ENCODE measurements at places on chromosomes 2 and 18.

GRCh38 chr2:9347411-9347881, 75.9 kb downstream of the ITGB1BP1 start:
- no peak for DNase-seq

DNA sequence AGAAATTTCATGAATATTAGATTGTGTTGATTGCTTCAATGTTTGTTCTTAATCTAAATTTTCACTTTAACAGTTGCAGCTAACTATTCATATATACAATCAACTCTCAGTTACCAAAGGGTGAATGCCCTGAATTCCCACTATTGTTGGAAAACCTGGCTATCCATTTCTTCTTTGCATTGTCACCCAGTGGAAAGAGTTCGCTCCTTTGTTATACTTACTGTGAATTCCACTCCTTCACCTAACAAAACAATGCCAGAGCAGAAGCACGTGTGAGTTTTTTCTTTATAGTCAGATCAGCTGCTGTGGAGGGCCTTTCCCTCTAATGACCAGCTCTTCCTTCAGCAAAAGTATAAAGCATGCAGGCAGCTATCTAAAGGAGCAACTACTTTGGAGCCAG, 409.2 kb upstream of the NRP2 start:
- no peak for DNase-seq

- no peak for DNase-seq
These were observed 82.1 kb upstream of the POMC start for GRCh38 chr2:25250331-25251070.

GRCh38 chr2:109648041-109648527, 33.9 kb downstream of the SOWAHC start:
- no peak for DNase-seq

GRCh38 chr2:141957827-141958450, 172.9 kb downstream of the LRP1B start:
- no peak for DNase-seq

- no peak for DNase-seq
These were observed 65.5 kb upstream of the HK2 start for GRCh38 chr2:74768401-74768914.

- no peak for DNase-seq
These were observed 372.6 kb downstream of the RPRM start for GRCh38 chr2:153105829-153106578.

GRCh38 chr18:63395503-63395902, 26.8 kb downstream of the VPS4B start:
- no peak for DNase-seq

GRCh38 chr2:173553593-173553992, 198.9 kb downstream of the CDCA7 start:
- DNase-seq = no peak

DNA sequence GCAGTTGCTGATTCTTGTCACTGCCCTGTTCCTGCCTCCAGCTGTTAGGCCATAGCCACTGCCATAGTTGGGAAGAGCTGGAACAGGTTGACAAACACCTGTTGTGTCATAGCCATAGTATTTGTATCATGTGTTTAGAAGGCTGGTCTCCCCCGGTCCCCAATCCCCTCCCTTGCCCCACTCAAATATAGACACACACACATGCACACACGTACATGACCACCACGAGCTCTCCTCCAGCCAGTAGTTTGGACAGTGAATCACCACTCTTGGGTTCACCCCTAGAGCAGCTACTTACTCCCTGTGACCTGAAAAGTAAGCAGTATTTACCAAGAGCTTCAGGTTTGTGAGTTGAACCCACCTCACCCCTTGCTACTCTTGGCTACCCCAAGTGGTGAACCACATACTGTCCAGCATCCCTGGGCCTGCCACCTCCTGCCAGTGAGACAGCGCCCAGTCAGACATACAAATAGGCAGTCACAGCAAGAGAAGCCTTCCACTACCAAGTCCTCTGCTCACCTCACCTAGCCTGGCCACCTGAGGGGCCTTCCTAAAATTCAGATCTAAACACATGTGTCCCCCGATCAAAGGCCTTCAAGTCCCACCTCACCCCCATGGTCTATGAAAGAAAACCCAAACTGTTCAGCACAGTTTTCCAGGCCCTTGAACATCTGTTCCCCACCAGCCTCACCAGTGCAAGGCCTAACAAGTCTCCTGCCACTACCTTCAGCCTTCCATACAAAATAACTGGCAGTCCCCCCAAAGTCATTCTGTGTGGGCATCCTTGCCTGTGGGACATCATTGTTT, 7.1 kb downstream of the PCBP1 start:
- DNase-seq = no peak

- no peak for DNase-seq
These were observed 11.2 kb downstream of the NABP1 start for GRCh38 chr2:191688934-191689695.

DNA sequence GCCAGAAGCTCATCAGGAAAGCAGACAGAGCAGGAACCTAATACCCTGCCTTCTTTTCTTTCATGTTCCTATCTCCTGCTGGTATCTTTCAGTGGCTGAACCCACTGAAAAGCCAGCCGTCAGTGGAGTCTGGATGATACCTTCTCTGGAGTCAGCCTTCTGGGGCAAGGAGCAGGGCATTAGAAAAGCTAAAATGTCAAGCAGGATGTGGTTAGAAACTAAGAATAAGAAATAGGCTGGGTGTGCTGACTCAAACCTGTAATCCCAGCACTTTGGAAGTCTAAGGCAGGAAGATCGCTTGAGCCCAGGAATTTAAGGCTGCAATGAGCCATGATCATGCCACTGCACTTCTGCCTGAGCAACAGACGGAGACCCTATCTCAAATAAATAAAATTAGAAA, 642.0 kb upstream of the FSHR start:
- no peak for DNase-seq

GRCh38 chr18:2387588-2387987, 183.7 kb downstream of the METTL4 start:
- DNase-seq = no peak

DNA sequence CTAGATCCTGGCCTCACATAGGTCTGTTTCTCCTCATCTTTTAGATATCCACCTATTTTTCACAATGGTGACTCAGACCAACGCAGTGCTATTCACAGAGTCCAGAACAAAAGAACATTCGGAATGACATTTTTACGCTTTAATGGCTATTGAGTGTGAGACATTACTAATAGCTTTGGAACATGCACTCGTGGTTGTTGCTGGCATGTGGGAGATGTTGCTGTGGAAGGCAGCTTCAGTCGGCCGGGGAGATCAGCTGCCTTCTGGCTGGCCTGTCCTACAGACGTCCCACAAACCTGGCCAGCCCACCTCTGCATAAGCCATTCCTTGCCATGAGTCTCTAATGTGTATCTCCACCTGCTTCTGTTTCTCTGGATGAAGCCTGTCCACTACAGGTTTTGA, 3.4 kb downstream of the MBP start:
- no peak for DNase-seq

GRCh38 chr2:19738707-19739106, 163.1 kb downstream of the TTC32 start:
- DNase-seq = no peak

GRCh38 chr2:119744335-119744939, 15.3 kb upstream of the PTPN4 start:
- DNase-seq = no peak

- DNase-seq = no peak
These were observed 702.7 kb downstream of the SOCS6 start for GRCh38 chr18:70991577-70991976.

GRCh38 chr2:68709421-68709911, 25.1 kb upstream of the ARHGAP25 start:
- DNase-seq = peak; percentile 36

DNA sequence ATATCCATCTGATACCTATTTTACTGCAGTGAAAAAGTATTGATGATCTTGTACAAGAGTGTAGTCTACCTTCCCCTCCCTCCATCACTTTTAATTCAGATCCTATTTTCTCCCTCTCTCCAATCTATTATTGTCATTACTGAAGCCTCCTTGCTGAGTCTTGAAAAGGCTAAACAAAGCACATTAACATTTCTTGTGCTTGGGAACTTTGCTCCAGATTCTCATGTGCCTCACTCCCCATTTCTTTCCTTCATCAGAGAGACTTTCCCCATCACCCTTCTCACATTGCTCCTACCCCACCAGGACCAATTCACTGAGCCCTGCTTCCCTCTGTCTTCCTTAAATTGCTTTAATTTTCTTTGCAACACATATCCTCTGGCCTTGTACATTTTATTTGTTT, 736.2 kb upstream of the GCFC2 start:
- no peak for DNase-seq

- no peak for DNase-seq
These were observed 69.2 kb upstream of the LRP1B start for GRCh38 chr2:142200062-142200461.

DNA sequence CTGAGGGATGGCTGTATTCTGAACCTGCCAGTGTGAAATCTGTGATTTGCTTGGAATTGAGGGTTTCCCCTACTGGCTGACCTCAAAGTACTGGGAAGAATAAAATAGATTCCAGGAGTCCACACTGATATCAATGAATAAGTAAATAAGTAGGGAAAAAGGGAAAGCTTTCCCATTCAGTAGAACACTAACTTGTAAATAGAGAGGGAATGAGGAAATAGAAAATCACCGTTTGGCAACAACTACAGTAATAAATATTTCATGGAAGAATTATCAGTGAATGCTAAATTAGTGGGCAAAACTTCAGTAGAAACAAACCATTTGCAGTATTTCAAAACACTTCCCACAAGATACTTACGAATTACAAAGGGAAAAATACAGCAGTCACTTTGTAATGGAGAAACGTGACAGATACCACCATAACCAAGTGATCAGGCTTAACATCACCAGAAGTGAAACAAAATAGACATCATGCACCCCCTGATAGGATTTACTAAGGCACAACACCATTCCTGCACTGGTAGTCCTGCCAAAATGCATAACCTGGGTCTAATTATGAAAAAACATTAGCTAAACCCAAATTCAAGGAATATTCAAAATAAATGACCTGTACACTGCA, 88.5 kb downstream of the ICA1L start:
- DNase-seq = no peak

- DNase-seq = no peak
These were observed 21.0 kb downstream of the PAX8 start for GRCh38 chr2:113257516-113258264.

- DNase-seq = no peak
These were observed 78.9 kb upstream of the OTOS start for GRCh38 chr2:240219208-240219890.

GRCh38 chr2:236665572-236666118, 96.0 kb downstream of the ACKR3 start:
- DNase-seq = no peak

- DNase-seq = no peak
These were observed 129.5 kb downstream of the MSTN start for GRCh38 chr2:189933041-189933440.

Data from germinal center (tissue), 1 donor.